Activated CD4-positive, alpha-beta T cell treated with anti-CD3 and anti-CD28 coated beads for 36 hours (primary cell): ENCODE measurements at places on chromosomes 3 and 15.
A peak's percentile ranks its signal among the peaks of the same experiment; 100 is the strongest.

DNA sequence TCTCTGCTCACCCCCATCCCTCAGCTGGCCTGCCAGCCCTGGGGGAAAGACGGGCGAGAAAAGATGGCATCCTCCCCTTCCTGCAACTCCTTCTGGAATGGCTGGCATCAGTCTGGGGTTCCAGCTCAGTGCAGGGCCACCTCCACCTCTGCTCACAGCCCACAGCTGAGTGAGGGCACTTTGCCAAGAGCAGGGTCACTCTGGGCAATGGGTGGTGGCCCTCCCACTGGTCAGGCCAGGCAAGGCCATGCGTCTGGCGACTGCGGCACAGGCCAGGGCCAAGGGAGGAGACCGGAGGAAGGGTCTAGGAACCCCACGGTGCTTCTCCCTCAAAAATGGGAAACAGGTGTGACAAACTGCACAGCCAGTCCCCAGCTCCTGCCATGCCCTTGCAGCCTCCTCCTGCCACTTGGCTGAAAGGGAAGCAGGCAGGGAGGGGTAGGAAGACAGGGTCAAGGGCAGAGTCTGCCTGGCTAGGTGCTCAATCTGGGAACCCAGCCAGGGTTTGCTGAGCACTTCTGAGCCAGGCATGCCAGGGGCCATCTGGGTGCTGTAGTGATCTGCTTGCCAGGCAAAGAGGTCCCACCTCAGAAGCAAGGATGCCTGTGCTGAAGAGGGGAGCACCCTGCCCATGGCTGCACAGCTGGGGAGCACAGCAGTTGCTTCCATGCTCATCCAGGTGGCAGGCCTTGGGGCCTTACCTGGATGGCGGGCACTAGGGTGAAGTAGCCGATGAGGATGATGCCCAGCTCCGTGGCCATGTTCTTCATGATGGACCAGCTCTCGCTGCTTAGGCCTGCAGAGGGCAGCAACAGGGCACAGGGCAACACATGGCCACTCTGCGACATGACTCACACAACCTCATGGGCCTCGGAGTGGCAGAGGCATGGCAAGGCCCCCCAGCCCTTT is 41.2 kb downstream of the PTPN23 start:
- DNase-seq = peak; percentile 57

DNA sequence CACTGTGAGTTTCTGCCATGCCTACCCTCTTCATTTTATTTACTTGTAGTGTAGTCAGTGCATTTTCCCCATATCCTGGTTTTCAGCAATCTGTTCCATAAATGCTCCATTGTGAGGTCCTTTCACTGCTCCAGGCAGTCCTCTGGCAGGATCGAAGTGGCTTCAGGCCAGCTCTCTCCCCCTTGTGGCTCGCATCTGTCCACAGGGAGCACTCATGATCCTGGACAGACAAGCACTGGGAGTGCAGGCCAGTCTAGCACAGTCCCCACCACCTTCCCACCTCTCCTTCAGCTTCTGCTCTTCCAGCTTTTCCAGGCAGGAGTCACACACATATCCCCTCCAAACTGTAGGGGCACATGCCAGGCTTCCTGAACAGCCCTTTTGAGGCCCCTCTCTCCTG is 173.6 kb downstream of the PPM1L start:
- no peak for DNase-seq

DNA sequence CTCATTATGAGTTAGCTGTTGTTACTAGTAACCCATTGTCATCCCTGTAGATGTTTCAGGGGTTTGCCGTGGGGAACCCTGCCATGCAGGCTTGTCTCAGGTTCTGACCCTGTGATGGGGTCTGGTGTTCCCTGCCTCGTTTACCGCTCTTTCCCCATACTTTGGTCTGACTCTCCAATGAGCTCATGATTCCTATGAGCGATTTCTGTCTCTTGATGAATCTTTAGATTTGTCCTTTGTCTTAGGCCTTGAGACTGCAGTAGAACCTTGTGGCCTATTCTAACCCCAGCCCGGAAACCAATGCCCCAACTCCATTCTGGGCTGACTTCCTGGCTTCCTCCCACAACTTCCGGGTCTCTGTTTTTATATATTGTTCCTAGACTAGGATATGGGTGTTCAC is 11.3 kb upstream of the IQGAP1 start:
- DNase-seq = peak; percentile 66

DNA sequence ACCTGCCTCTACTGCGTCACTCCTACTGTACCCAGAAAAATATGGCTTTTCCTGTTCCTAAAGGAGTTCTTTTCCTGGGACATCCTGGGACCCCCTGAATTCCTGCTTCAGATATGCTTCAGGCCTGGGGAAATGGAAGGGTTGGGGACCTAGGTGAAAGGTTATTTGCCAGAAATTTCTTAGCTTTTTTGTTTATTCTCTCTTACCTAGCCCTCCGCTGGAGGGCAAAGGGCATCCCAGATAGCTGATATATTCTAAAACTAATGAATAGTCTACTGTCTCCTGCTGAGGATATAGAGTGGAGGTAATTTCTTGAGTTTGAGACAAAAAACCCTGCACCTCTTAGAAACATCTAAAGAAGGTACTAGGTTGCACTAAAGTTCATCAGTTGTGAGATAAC is 3.6 kb upstream of the ZNF148 start:
- DNase-seq = no peak

GRCh38 chr3:128490915-128491690 is 1.9 kb downstream of the GATA2 start:
- no peak for DNase-seq

- DNase-seq = no peak
Measured at GRCh38 chr3:45792516-45793172, 3.7 kb downstream of the SLC6A20 start.

- DNase-seq = no peak
Measured at GRCh38 chr3:150114873-150115540, 144.3 kb upstream of the PFN2 start.

DNA sequence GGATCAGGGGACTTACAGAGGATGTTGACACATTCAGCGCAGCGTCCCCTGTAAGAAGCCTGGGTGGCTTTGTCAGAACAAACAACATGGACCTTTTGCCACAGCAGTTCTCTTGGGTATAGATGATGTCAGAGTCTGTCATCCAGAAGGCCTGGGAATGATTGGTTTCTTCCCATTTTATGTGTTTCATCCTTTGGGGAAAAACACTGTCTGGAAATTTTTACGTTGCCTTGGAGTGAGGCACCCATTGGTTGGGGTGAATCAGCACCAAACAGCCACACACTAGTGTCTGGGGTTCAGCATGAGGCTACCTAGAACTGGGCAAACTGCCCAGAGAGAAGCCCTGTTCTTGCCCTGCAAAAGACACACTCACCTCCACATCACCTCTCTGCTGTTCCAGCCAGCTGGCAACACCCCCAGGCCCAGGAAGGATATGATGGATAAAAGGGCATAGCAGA is 123.0 kb downstream of the FAM43A start:
- DNase-seq = no peak

GRCh38 chr3:157327018-157327417 is 109.6 kb upstream of the PTX3 start:
- DNase-seq = no peak

- no peak for DNase-seq
Measured at GRCh38 chr3:65348398-65348995, 660.7 kb upstream of the ADAMTS9 start.

DNA sequence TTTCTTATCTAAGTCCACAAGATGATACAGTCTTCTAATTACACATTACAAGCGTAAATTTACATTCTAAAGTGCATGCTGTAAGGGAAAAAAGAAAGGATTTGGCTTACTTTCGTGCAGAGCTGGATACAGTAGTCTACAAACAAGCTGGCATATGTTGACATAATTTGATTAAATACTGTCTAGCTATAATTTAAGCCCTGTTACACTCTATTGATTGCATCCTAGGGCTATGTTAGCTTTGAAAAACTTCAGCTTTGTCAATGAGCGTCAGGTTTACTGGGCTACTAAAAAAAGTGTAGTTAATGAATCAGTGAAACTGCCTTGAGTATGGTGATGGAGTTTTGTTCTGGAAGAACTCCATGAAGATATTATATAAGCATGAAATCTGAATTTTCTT is 24.5 kb upstream of the PLCL2 start:
- no peak for DNase-seq

DNA sequence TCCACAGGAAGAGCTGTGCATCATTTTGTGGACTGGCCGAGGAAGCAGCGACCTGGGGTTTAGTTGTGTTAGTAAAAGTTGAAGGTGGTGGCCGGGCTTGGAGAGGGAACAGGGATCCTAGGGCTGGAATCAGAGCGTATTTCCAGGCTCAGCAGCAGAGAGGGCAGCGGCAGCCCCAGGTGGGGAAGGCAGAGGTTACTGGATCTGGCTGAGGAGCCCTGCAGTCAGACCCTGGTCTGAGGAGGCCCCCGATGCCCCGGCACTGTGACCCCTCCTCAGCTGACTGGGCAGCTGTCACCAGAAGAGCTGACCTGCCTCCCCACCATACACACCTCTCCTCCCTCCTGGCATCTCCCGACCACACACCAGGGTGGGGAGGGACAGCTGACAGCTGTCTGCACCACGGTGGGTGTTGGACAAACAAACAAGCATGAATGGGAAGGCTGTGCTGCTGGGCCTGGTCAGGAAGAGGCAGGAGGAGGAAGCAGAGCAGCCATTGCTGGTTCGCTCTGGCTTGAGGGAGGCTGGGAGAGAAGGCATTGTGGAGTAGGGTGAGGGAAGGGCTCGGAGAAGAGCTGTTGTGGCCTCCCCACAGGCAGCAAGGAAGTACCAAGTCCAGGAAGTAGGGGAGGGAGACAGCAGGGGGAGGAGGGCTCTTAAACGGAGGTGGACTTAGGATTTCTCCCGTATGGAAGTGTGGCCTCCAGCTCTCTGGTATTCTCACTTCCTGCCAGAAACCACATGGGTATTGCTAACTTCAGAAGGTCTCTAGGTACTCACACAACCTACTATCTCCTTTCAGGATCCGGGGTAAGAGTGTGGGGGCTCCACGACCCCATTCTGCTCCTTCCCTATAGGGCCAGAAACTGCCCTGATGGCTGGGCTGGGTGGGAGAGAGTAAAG is 49.5 kb upstream of the HACD2 start:
- no peak for DNase-seq

GRCh38 chr3:120102674-120103073 is 8.4 kb upstream of the GSK3B start:
- DNase-seq = no peak

GRCh38 chr3:188279502-188280335 is 125.8 kb downstream of the LPP start:
- no peak for DNase-seq

- no peak for DNase-seq
Measured at GRCh38 chr3:151609491-151609890, 124.2 kb upstream of the AADACL2 start.

DNA sequence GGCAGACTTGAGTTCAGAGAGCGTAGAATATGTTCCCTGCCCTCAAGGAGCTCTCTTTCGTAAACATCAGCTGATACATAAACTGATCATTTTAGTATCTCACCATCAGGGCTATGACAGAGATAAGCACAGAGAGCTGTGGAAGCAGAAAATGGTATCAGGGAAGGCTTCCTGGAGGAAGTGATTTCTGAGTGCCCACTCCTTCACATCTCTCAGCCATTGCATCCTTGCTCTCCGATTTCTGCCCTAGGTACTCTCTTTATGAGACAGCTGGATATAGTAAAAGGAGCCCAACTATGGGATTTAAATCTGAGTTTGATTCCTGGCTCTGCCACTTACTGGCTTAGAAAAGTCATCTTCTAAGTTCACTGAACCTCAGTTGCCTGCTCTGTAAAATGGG is 9.1 kb upstream of the AP2M1 start:
- no peak for DNase-seq

- no peak for DNase-seq
Measured at GRCh38 chr3:60076331-60076730, 1026.5 kb upstream of the CFAP20DC start.

DNA sequence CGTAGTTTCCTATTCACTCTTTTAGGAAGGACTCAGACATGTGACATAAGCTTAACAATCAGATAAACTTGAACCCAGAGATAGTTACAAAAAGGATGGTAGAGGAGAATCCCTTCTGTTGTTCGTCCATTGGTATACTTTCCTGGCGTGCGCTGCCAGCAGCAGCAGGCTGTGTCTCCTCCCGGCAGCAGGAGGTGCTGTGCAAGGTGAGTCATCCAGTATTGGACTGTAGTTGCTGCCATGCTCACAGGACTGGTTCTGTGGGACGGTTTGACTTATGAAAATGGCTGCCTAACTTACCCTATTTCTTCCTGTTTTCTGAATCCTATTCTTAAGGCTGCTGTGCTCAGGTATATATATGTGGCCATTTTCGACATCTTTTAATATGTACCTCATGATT is 253.4 kb upstream of the LRRC3B start:
- DNase-seq = no peak

DNA sequence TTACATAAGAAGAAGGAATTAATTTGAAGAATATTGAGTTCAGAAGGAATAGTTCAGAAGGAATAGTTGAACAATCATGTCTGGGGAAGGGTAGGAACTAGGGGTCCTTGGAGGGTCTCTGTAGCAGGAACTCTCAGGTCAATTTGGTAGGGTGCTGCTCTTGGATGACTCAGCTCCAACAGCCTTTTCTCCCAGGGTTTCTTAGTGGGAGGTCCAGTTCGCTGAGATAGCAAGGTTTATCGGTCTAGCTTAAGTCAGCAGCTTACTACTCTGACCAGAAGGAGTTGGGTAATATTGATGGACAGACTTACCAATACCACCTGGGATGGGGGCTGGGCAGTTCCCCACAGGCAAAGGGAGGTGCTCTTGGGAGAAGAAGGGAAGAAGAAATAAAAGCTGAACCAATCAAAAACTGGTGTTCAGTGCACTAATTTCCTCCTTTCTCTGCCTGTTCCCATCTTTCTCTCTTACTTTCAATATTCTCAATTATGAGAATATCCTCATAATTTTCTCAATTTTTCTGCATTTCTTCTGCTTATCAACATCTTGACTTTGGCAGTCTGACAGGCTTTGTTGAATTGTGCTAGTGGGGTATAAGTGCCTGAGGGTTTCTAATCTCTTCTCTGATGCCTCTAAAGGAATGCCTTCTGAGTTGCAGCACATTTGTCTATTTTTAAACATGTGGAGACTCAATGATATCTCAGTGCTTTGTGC is 14.4 kb upstream of the MITF start:
- DNase-seq = no peak

GRCh38 chr3:17431004-17431403 is 311.4 kb downstream of the TBC1D5 start:
- no peak for DNase-seq

- no peak for DNase-seq
Measured at GRCh38 chr15:67319961-67320360, 65.4 kb downstream of the IQCH start.

DNA sequence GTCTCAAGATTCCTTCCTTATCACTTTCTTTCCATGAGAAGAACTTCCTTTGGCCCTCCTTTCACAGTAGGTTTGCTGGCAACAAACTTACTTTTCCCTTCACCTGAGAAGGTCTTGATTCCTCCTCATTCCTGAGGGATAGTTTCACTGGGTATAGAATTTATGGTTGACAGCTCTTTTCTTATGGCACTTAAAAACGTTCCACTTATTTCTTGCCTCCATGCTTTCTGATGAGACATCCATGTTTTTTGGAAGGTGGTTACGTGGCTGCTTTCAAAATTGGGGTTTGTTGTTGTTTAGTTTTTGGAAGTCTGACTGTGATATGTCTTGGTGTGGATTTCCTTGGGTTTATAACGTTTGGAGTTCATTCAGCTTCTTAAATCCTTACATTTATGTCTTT is 8.2 kb upstream of the PLXNA1 start:
- no peak for DNase-seq
